Activated naive CD4-positive, alpha-beta T cell (primary cell): ENCODE measurements at places on chromosomes 12 and 14.

- DNase-seq = no peak
Measured at GRCh38 chr12:42281278-42281677, 43.2 kb upstream of the YAF2 start.

DNA sequence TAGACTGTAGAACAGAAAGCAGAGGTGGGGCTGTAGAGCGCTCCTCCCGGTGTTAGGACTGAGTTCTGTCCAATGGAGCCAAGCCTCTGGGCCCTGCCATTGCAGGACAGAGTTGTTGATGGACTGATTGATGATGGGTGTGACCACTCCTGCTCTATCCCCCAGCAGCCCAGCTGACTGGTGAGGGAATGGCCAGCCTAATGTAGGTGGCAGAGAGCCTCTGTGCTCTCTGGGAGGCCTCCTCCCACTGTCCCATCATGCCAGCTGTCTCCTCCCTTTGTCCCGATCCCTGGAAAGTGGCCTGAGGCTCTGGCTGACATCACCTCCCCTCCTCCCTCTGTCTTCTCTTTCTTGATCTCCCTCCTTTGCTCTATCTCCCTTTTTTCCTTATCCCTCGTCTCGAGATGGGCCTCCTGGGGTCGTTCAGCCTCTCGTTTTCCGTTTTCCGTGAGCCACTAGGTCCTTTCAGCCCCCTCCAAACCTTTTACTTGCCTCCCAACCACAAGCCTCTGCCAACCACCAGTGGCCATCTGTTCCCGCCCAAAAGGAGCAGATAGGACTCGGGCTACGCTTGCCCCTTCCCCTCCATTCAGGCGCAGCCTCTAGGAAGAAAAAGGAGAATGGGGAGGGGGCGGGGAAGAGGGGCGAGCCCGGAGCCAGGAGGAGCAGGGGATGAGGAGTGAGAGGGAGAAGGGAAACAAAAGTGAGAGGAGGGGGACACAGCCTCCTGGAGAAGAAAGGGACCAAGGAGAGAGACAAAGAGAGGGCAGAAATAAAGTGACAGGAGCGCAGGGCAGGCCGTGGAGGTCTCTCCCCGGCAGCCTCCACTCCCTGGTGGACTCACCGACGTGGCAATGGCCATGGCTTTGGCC, 572 bp downstream of the EFS start:
- DNase-seq = no peak

DNA sequence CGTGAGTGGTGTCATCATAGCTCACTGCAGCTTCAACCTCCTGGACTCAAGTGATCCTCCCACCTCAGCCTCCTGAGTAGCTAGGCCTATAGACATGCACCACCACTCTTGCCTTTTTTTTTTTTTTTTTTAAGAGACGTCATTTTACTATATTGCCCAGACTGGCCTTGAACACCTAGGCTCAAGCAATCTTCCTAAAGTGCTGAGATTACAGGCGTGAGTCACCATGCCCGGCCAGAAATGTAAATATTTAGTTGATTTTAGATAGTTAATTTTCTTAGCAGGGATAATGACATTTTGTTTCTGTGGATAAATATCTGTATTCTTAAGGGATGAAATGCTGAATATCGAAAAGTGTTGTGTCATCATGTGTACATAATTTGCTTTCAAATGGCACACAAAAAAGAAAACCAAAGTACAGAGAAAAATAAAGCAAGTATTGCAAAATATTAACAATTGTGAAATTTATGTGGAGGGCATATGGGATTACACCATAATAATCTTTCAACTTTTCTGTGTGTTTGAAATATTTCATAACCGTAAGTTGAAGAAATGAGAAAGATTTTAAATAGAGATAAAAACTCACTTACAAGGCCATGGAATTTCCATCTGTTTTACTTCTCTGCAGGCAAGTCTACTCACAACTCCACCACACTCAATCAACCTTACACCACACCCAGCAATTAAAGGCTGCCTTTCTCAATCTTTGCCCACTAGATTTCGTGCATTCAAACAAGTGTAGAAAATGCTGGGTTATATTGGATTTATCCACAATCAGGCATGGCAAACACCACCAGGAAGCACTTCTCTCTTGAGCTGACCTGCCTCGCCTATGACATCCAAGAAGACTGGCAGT, 93.7 kb downstream of the SPTSSA start:
- DNase-seq = no peak

DNA sequence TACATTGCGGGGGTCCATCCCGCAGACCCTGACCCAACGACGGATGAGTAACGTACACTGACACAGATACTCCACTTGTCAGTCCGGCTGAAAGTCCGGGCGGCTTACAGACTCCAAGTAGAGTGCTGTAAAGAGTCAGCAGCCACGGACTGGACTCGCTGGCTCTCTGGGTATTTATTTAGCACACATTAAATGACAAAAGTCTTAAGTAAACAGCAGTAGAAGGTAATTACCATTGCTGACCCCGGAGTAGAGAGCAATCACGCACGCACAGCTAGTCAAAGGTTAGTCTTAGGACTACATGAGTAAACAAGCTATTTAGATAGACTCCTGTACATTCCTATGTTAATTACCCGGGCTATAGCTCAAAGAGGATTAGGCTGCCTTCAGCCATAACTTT, 780.9 kb downstream of the RPS29 start:
- no peak for DNase-seq
